Hepatic stellate cell (primary cell): ENCODE measurements at places on chromosomes 1 and 21.

- DNase-seq, result no peak
Observed at GRCh38 chr1:165117482-165117881, 239.0 kb downstream of the LMX1A start.

- DNase-seq, result no peak
Observed at GRCh38 chr1:109897259-109897955, 13.2 kb upstream of the CSF1 start.

DNA sequence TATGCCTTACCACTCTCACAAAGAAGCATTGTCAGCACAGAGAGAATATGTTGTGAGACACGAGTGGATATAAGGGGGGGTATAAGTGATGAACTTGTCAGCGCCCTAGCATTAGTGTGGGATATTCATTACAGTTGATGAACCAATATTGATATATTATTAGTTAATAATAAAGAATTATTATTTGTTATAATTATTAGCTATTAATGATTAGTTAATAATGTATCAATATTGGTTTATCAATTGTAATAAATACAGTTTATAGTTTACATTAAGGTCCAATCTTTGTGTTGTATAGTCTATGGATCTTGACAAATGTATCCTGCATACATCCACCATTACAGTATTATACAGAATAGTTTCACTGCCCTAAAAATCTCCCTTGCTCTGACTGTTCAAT is 120.2 kb upstream of the NCAM2 start:
- no peak for DNase-seq

- no peak for DNase-seq
Observed at GRCh38 chr1:36567601-36568341, 85.1 kb upstream of the CSF3R start.
